ENCODE measurements at places on chromosomes 6 and 20.

DNA sequence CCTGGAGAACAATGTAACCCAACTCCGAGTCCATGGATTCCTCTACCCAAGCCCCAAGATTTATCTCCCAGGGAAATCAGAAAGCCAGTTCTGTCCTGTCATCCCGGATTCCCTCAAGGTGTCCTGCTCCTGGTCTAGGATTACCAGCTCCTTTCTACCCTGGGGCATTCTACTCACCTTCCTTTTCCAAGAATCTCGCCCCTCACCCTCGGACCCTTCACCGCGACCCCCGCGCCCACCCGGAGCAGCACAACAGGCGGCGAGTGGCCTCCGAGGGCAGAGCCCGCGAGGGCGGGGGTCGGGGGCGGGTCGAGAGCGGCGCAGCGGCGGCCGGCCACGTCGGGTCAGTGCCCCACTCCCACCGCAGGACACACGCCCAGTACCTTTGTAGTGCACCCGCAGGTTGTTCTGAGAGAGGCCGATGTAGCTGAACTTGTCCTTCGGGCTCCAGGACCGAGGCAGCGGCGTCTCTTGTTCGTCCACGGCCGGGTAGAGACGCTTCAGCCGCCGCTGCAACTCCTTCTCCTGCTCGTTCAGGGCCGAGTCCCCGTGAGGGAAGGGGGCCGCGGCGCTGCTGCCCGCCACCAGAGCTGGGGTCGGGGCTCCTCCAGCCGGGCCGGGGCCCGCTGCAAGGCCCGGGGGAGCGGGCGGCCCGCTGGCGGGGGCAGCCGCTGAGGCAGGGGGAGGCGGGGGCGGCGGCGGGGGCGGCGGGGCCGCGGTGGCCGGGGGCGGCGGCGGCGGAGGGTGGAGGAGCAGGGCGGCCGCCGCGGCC, 897 bp downstream of the RANBP9 start:
- no peak for DNase-seq

- DNase-seq = no peak
Observed at GRCh38 chr20:24980291-24981053, 12.1 kb downstream of the APMAP start.

DNA sequence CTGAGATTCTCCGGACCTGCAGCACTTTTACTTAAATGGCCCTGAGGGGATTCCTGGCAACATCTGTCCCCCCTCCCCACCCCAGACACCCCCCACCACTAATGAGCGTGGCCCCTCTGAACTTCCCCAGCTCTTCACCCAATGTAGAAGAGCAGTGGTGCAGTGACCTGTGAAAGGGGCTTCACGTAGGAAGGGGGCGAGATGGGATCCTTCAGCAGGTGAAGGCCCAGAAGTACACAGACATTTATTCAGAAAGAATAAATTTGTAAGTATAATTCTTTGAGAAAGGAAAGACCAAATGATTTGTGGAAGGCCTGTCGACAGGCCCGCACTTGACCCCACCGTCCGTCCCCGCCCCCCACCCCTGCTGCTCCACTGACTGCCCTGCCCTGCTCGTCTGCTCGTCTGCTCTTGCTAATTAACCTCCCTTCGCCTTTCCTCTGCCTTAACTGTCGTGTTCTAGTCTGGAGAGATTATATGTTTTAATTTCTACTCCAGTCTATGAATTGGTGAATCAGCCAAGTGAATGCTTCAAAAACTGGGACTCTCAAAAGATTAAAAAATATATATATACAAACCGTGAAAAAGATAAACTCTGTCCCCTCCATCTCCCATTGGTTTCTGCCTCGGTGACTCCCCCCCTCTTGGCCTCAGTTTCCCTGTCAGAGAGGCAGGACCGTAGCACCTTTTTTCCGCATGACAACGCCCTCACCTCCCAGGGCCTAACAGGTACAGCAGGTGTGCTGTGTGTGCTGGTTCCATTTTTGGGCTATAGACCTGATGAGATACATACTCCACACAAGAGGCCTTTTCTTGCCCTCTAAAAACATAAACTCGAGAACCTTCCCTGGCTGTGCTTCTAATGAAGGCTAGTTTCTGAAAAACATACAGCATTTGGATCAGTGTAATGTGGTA, 49.2 kb downstream of the GNAS start:
- DNase-seq = no peak

DNA sequence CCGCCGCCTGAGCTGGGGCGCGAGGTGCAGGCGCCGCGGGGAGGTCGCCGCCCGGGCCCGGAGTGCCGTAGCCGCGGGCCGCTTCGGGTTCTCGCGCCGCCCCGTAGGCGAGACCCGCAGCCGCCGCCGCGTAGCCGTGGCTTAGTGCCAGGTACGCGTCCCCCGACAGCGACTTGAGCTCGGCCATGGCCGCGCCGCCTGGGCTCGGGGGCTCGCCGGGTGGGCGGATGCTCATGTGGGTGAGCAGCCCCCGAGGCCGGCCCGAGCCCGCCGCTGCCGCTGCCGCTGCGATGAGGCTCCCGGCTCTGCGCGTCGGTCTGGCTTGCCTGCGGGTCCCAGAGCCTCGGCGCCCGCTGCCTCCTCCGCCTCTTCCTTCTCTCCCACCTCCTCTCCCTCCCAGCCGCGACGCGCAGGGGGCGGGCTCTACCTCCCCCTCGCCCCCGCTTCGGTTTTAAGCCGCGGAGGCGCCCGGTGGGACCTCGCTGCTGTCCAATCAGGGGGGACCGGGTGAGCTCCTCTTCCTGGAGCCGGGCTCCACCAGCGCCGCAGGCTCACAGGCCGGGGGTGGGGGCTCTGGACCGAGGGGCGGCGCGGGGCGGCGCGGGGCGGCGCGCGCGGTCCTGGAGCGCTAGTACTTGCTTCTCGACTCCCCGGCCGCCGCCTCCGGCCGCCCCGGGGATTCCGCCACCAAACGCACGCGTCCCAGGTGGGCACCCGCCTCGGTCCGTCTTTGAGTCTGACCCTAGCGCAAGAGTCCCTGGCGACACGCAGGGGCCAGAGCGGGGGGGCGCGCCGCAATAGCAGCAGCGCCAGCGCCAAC, at the start of gene BHLHE23:
TSS of gene BHLHE23 (minus strand) at position 425 of the 820 bp plus-strand sequence. CDS start at position 235, 190 bp downstream.
- no peak for DNase-seq

GRCh38 chr20:34011275-34011674, 17.6 kb downstream of the RALY start:
- DNase-seq = no peak

DNA sequence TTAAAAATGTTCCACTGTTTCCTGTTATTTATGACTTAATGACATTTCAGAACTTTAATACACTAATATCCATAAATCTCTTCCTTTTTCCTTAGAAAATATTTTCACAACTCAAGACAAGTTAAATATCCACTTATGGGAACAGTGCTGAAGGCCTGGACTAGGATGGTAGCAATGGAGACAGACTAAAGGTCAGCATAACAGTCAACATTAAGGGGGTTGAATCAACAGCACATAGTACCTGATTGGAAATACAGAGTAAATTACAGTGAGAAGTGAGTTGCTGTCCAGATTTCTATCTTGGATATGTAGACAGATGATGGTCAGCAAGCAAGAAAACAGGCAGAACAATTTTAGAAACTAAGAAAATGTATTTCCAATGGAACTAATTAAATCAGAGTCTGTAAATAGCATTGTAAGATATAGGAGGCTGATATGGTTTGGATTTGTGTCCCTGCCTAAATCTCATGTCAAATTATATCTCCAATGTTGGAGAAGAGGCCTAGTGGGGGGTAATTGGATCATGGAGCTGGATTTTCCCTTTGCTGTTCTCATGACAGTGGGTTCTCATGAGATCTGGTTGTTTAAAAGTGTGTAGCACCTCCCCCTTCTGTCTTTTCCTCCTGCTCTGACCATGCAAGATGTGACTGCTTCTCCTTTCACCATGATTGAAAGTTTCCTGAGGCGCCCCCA, 682.7 kb downstream of the MAFB start:
- DNase-seq = no peak

DNA sequence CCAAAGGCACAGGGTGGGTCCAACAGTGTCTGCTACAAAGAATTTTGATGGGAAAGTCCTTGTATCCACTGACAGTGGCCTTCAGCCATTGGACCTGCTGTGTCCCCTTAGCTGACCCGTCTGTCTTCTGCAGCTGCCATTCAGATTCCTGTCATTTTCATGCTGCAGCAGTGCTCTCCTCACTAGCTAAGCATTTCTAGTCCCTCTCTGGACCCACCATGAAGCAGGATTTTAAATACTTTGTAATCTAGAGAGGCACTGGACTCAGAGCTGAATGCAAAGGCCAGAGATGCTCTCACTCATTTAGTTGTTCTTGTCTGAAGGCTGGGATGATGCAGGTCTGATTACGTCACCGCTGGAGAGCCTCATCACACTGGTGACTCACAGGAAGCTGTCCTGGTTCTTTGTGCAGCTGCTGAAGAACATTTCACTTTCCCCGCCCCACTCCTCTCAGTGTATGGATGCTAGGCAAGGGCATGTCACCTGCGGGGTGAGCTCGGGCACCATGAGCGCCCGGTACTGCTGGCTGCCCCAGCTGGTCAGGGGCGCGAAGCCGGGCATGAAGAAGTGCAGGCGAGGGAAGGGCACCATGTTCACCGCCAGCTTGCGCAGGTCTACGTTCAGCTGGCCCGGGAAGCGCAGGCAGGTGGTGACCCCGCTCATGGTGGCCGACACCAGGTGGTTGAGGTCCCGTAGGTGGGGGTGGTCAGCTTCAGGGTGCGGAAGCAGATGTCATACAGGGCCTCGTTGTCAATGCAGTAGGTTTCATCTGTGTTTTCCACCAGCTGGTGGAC, 19.4 kb upstream of the TUBB2A start:
- peak; percentile 96 for DNase-seq

DNA sequence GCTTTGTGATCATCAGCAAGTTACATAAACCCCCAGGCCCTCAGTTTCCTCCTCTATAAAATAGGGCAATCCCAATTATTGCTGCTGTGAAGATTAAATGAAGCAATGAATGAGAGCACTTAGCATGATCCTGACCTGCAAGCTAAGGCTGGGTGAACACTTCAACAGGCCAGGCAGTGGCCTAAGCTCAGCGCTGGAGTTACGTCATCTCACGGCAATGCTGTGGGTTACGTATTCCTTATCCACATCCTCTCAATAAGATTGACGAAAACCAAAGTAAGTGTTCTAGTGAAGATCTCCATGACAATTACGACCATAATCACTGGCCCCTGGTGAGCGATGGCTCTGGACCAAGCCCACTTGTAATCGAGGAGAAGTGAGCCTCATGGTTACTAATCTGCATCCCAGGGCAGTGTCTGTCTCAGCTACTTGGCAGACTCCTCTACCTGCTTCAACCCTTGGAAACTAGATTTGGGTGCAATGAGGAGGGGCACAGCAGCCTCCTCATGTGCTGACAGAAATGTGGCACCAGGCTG, 274.1 kb upstream of the ARID1B start:
- DNase-seq = no peak

DNA sequence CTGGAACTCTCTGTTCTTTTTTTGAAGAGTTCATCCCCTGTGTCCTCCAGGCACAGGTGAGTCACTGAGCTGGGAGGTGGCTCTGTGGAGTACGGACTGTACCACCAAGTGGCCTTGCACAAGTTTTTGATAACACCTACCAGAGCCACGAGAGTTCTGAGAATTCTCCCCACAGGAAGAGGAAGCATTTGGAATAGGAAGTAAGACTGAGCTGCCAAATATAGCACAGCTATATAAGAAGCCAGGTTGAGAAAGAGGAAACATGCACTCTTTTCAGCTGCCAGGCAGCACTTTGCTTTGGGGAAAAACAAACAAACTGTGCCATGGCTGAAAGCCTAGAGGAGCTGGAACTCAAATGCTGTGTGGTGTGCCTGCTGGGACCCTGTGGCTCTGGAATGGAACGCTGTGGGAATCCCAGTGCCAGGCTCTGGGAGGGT, 70.8 kb upstream of the RIPOR2 start:
- DNase-seq = peak; percentile 89

GRCh38 chr6:77561768-77562314, 91.0 kb upstream of the MEI4 start:
- no peak for DNase-seq

- DNase-seq = no peak
Observed at GRCh38 chr20:24790746-24791283, 158.3 kb upstream of the CST7 start.

DNA sequence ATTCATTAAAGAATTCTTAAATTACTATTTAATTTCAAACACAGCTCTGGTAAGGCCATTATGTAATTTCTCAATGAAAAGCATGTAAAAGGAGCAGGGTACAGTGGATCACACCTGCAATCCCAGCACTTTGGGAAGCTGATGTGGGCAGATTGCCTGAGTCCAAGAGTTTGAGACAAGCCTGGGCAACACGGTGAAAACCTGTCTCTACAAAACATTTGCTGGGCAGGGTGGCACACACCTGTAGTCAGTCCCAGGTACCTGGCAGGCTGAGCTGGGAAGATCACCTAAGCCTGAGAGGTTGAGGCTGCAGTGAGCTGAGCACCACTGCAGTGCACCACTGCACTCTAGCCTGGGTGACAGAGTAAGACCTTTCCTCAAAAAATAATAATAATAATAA, 37.4 kb downstream of the MDN1 start:
- no peak for DNase-seq

DNA sequence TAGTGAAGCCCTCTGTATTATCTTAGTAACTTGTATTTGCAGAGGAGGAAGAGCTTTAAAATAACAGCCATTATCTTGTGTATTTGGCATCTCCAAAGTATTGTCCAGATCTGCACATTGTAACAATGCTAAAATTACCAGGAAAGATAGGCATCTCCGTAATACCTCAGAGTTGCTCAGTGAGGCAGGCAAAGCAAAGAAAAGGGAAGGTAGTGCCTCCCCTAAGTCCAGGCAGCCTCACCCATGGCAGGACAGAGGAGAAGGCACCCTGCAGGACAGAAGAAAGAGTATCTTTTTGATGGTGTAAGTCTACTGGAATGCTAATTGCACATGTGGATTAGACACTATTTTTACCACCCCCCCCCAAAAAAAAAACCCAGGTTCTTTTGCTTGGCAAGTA, 13.6 kb upstream of the SSTR4 start:
- no peak for DNase-seq

- no peak for DNase-seq
Observed at GRCh38 chr20:32448306-32449056, 90.3 kb downstream of the ASXL1 start.

GRCh38 chr6:29984992-29985391, 42.7 kb downstream of the HLA-A start:
- no peak for DNase-seq

DNA sequence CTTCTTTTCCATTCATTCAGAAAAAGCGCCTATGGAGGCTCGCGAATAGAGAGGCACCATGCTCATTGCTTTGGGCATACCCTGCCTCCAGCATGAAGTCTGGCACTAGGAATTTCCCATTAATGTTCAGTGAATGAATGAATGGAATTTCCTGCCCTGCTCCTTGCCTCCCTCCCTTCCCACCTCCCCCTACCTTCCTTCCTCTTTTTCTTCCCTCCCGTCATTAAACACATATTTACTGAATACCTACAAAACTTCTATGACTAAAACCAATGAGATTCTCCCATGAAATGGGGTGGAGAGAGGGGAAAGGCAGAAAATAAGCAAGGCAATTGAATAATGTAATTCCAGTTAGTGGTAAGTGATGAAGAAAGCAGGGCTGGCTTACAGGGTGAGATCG, 213.8 kb upstream of the AGPAT4 start:
- peak; percentile 7 for DNase-seq

DNA sequence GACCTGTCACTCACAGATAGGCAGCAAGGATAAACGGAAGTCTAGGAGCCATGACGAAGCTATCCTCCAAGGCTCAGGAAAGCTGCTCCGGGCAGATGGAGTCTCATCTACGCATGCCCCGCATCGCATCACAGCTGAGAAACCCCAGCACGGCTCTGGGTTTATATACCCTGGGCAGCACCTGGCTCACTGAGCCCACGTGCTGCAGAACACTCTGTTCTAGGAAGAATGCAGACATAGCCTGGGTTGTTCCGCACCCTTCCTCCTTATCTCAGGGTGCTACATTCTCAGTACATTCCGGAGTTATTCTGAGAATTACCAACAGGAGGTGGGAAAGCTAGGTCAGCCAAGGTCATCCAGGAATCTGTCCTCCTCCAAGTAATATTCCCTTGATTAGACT, 260.4 kb downstream of the CBLN4 start:
- DNase-seq = no peak

Data from cardiac fibroblast (primary cell).